ENCODE measurements at places on chromosomes 3 and 15.
A peak's percentile ranks its signal among the peaks of the same experiment; 100 is the strongest.

DNA sequence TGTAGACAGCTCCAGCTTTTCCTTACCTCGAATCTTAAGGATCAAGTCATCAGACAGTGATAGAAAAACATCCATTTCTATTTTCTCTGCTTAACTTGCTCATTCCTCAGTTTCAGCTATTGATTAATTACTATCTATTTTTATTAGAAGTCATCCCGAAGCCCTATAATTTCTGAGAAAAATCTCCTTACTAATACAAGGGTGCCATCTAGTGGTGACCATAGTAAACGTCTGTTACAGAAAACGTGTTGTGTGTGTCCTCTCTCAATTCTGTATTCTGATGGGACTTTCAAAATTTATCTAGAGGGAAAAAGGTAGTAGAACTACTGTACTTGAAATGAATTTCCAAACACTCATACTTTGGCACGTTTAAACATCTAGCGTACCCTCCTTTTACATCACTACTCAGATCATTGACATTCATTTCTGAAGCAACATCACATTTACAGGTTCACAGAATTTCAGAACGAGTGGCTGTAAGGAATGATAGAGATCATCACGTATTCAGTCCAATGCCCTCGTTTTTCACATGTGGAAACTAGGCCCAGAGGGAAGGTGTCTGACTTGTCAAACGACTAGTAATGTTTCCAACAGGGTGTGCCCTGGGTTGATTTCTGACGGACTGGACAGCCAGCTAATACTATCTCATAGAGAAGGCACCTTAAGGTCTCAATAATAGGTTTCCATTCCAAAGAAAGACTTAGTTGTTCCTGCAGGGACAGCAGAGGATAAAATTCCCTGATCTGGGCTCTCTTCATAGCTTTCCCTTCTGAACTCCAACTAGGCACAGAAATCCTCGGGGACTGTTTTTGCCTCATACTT lies 25.6 kb downstream of the HACD2 start:
- H3K27ac ChIP-seq: no peak overlapping the region
- H3K27me3 ChIP-seq: no peaks in the 10 kb centered on the region
- H3K4me3 ChIP-seq: no peak overlapping the region
- no peaks in the 10 kb centered on the region for H3K4me1 ChIP-seq

DNA sequence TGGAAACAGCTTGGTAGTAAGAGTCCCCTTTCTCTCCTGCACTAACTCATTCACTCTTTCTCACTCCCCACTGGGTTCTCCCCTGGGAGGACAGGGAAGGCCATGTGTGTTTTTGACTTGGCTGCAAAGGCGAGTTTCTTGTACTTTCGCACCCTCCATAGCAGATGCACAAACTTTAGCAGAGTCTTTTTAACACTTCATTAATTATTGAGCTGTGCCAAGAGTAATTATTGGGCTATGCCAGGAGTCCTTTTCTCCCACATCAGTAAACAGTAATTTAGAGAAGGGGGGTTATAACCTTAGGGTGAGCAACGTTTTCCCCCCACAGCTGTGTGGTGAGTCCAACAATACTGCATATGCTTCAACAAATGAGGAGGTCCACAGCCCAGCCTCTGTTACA lies 224.4 kb upstream of the ATP11B start:
- no peak overlapping the region for H3K4me3 ChIP-seq
- H3K27me3 ChIP-seq: peaks cover 10% of the 10 kb centered on the region
- no peaks in the 10 kb centered on the region for H3K4me1 ChIP-seq

DNA sequence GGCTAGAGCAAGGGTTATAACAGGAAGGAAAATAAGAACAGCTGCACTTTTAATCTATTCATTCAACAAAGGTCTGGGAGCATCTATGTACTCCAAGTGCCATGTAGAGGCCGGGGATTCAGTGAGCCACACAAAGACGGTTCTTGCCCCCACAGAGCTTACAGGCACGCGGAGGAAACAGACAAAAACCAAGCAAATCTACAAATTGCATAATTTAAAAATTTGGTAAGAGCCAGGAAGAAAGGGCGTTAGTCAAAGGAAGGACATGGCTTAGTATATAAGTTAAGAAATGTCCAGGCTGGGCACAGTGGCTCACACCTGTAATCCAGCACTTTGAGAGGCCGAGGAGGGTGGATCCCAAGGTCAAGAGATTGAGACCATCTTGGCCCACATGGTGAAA lies 10.4 kb upstream of the GREM1 start:
- no peaks in the 10 kb centered on the region for H3K36me3 ChIP-seq
- H3K4me3 ChIP-seq: no peak overlapping the region
- DNase-seq: no peak
- H3K4me1 ChIP-seq: no peaks in the 10 kb centered on the region
- no peak overlapping the region for H3K27ac ChIP-seq
- H3K27me3 ChIP-seq: peaks cover 9% of the 10 kb centered on the region

GRCh38 chr3:172171396-172172075 lies 132.2 kb downstream of the FNDC3B start:
- H3K27ac ChIP-seq: no peak overlapping the region
- H3K36me3 ChIP-seq: no peaks in the 10 kb centered on the region
- H3K4me1 ChIP-seq: no peaks in the 10 kb centered on the region
- no peak overlapping the region for H3K4me3 ChIP-seq
- DNase-seq: no peak
- H3K27me3 ChIP-seq: no peaks in the 10 kb centered on the region

DNA sequence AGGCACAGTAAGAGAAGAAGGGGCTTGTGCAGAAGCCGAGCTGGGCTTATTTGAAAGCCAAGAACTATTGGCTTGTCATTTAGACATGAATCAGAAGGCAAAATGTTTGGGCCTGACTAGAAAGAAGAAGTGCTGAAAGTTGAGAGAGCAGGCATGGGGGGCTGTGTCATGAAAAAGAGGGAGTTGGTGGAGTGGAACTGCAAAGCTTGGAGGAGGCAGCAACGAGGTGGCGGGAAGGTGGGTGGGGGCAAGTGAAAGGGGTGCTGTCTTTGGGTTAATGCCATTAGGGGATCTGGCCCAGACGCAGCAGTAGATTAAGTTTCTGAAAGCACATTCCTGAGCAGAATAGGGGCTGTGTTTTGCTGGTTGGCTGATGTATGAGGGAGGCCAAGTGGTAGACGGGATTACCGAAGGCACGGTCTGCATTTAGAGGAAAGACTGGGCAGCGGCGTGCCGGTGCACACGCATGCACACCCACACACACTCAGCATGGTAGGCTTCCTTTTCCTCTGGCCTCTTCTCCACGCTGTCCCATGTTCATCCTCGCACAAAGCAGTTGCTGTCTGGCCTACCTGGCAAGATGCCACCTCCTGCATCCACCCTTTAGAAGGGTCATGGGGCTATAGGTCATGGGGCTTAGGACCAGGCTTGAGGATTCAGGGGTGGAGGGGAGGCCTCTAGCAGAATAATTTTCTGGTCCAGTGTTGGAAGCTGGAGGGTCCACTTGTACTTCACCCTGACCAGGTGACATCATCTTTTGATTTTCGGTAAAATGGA lies 43.0 kb downstream of the BOC start:
- H3K27me3 ChIP-seq: no peaks in the 10 kb centered on the region
- H3K4me3 ChIP-seq: no peak overlapping the region
- DNase-seq: no peak
- no peaks in the 10 kb centered on the region for H3K4me1 ChIP-seq
- no peaks in the 10 kb centered on the region for H3K36me3 ChIP-seq
- no peak overlapping the region for H3K27ac ChIP-seq

GRCh38 chr15:38593524-38593923 lies 28.9 kb upstream of the RASGRP1 start:
- no peaks in the 10 kb centered on the region for H3K27me3 ChIP-seq
- no peak overlapping the region for H3K4me3 ChIP-seq
- no peaks in the 10 kb centered on the region for H3K4me1 ChIP-seq
- H3K36me3 ChIP-seq: no peaks in the 10 kb centered on the region
- no peak for DNase-seq

DNA sequence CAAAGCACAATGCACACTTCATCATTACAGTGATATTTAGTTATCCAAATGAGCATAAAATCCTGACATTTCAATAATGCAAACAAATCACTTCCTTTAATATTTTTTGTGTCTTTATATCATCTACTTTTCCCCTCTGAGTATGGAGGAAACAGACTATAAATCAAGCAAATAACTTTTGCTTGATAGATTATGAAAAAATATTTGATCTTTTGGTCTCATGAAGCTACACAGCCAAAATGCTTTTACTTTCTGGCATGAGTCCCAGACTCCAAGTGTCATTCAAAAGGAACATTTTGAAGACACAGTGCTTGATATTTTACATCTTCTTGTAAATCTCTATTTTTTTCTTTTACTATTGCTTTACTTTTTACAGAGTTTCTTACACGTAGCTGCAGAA lies 215.3 kb upstream of the ROBO1 start:
- no peak for DNase-seq
- H3K27me3 ChIP-seq: no peaks in the 10 kb centered on the region
- no peaks in the 10 kb centered on the region for H3K36me3 ChIP-seq
- no peak overlapping the region for H3K27ac ChIP-seq
- no peaks in the 10 kb centered on the region for H3K4me1 ChIP-seq
- no peak overlapping the region for H3K4me3 ChIP-seq

- H3K4me3 ChIP-seq: no peak overlapping the region
- H3K36me3 ChIP-seq: no peaks in the 10 kb centered on the region
- no peak for DNase-seq
- H3K27ac ChIP-seq: no peak overlapping the region
- no peaks in the 10 kb centered on the region for H3K27me3 ChIP-seq
Measured at GRCh38 chr3:155184011-155184410, 103.9 kb downstream of the MME start.

GRCh38 chr15:79078003-79078402 lies 12.6 kb downstream of the RASGRF1 start:
- H3K4me3 ChIP-seq: no peak overlapping the region
- no peak overlapping the region for H3K27ac ChIP-seq
- no peaks in the 10 kb centered on the region for H3K27me3 ChIP-seq
- no peaks in the 10 kb centered on the region for H3K36me3 ChIP-seq
- DNase-seq: no peak

DNA sequence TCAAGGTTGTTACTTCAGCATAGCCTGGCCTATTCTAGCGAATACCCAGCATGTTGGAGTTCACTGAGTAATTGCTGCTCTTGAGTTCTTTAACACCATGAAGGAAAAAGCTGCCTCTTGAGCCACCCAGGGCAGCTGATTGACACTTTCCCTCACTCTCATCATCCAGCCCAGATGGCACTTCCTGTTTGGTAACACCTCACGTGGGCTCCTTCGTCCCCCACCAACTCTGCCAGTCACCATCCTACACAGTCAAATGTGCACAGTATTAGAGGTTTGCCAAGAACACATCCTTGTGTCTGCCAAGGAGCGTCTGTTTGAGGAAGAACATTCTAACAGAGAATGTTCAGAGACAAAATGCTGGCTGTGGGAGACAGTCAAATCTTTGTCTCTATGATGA lies 266.3 kb downstream of the RPLP1 start:
- no peaks in the 10 kb centered on the region for H3K36me3 ChIP-seq
- DNase-seq: peak; percentile 13
